ENCODE measurements at places on chromosomes 12 and 14.

DNA sequence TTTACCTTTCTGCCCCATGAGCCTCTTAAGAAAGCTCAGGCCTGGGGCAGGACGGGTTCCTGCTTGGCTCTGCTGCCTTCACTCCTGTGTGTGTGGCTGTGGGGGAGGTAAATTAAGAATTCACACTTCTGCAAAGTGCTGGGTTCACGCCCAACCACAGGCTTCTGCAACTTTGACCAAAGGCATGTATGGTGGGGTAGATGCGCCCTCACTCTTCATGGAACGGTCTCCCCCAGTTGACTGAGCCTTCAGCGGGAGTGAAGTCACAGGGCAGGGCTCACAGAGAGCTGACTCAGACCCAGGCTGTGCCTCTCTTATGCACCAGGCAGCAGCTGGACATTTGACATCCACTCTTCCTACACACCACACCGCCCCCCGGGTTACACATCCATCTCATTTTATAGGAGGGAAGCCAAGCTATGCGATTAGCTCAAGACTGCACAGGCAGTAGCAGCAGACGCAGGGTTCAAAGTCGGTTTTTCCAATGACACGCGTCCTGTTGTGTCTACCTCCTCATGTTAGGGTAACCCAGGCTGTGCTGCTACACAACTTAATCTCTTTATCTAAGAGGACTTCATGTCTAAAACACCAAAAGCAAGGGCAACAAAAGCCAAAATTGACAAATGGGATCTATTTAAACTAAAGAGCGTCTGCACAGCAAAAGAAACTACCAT, 15.4 kb upstream of the BCL11B start:
- no peak overlapping the region for H3K4me3 ChIP-seq
- H3K4me1 ChIP-seq: no peaks in the 10 kb centered on the region
- DNase-seq: no peak
- no peak overlapping the region for H3K27ac ChIP-seq
- peaks cover 2% of the 10 kb centered on the region for H3K27me3 ChIP-seq
- no peaks in the 10 kb centered on the region for H3K36me3 ChIP-seq

DNA sequence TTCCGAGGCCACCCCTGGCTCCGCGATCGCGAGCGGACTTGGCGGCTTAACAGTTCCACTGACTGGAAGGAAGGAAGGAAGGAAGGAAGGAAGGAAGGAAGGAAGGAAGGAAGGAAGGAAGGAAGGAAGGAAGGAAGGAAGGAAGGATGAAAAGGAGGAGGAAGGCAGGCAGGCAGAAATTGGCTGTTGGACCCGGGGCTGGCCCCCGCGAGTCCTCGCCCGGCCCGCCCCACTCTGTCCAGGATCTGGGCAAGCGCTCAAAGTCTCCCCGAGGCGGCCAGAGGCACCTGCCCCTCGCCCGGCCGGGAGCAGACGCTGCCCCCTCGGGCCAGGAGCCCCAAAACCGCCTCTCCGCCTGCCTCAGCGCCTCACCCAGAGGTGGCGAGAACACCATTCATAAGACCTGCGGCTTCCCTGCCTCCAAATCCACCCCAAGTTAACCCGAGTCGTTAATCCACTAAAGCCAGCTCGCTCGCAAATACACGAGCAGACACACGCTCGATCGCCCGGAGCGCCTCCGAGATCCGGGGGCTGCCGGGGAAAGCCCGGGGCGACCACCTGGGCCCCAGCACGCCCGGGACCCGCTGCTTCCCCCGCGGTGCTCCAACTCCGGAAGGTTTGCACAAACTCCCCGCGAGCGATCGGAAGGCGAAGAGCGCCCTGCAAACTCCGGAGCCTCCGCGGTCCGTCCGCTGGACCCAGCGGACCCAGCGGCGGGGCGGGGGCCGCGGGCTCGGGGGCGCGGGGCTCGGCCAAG, 844 bp downstream of the DPF3 start:
- H3K4me1 ChIP-seq: no peaks in the 10 kb centered on the region
- H3K27ac ChIP-seq: no peak overlapping the region
- peak; percentile 61 for DNase-seq
- H3K4me3 ChIP-seq: peak overlapping the region; percentile 55
- no peaks in the 10 kb centered on the region for H3K36me3 ChIP-seq

- H3K4me3 ChIP-seq: no peak overlapping the region
- H3K36me3 ChIP-seq: peaks cover 5% of the 10 kb centered on the region
- no peaks in the 10 kb centered on the region for H3K27me3 ChIP-seq
- H3K27ac ChIP-seq: no peak overlapping the region
Measured at GRCh38 chr12:63849106-63849620, 4.7 kb downstream of the SRGAP1 start.

DNA sequence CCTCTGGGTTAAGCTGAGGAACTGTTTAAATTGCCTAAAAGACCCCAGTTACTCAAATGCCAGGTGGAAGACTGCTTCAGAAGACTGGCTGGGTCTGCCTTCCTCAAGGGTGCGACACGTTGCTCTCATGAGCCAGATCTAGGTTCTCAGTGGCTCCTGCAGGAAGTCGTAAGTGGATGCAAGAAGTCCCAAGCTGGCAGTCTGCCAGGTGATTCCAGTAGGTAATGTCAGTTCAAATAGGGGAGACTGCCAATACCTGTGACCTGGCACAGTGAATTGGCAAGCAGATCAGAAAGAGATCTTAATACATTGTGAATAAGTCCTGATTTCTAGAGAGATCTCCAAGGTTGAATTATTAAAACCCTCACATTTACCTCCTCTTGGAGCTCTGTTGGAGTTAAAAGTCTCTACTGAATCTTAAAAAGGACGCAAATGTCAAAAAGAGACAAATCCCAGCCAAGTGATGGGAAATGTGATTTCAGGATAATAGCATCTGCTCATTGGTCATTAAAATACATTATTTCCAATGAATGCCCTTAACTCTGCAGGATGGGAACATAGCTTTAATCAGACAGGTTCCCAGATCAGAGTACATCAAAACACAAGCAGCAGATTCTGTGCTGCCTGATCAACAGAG, 98.8 kb upstream of the FRMD6 start:
- H3K36me3 ChIP-seq: peaks cover 11% of the 10 kb centered on the region
- H3K4me3 ChIP-seq: no peak overlapping the region
- H3K4me1 ChIP-seq: peaks cover 46% of the 10 kb centered on the region
- DNase-seq: peak; percentile 91
- H3K27me3 ChIP-seq: no peaks in the 10 kb centered on the region

DNA sequence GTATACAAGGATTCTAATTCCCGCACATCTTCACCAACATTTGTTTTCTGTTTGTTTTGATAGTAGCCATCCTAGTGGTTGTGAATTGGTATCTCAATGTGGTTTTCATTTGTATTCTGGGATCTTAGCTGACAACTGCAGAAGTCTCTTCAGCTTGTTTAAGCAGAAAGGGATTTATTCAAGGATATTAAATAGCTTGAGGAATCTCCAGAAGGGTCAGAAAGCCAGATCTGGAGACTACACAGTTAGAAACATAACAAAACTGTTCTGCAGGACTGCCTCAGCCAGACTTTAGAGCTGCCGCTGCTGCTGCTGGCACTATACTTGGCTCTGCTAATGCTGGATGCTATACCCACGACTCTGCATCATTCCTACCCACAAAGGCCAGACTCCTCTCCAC, 13.4 kb upstream of the CDKL1 start:
- DNase-seq: no peak
- no peaks in the 10 kb centered on the region for H3K4me1 ChIP-seq
- H3K27me3 ChIP-seq: no peaks in the 10 kb centered on the region
- H3K36me3 ChIP-seq: no peaks in the 10 kb centered on the region

GRCh38 chr12:63804746-63805145, 25.0 kb downstream of the RXYLT1 start:
- no peak overlapping the region for H3K27ac ChIP-seq
- no peaks in the 10 kb centered on the region for H3K4me1 ChIP-seq
- no peak for DNase-seq
- H3K4me3 ChIP-seq: no peak overlapping the region

DNA sequence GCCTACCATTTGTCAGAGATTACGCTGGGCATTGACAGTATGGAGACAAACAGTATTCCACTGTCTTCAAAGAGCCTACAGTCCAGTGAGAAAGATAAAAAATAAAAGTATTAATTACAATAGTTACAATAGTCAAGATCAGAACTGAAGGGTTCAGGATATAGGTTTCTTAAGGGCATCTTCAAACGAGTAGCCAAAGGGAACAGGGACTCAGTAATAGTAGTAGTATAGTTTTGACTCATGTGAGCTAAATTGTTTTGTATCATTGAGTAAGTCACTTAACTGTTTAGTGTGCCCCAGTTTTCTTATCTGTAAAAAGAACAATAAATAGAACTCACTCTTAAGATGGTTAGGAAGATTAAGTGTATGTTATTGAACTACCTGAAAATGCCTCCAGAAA, 123.6 kb downstream of the METTL25 start:
- H3K4me3 ChIP-seq: no peak overlapping the region
- DNase-seq: no peak
- H3K4me1 ChIP-seq: peaks cover 17% of the 10 kb centered on the region
- H3K36me3 ChIP-seq: no peaks in the 10 kb centered on the region
- H3K27ac ChIP-seq: no peak overlapping the region
- H3K27me3 ChIP-seq: no peaks in the 10 kb centered on the region

DNA sequence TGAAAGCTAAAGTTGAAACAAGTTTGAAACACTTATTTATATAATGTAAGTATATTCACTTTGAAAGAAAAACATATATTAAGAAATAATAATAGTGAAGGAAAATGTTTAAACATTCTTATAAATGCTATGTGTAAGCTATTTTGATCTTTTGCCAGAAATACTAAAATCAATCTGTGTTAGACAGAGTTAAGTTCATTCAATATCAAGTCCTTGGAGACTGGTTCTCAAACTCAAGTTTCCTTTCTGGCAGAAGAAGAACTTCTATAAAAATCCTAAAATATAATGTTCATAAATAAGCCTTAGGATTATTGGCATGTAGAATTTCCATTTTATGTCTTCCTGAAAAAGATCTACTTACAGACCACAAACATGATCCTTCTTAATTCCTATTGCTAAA, 45.3 kb downstream of the TAOK3 start:
- no peak overlapping the region for H3K4me3 ChIP-seq
- no peak for DNase-seq
- H3K27ac ChIP-seq: no peak overlapping the region
- H3K36me3 ChIP-seq: peaks cover 4% of the 10 kb centered on the region

GRCh38 chr12:116346222-116346621, 68.7 kb upstream of the MED13L start:
- no peaks in the 10 kb centered on the region for H3K36me3 ChIP-seq
- no peak overlapping the region for H3K27ac ChIP-seq
- H3K27me3 ChIP-seq: no peaks in the 10 kb centered on the region
- H3K4me1 ChIP-seq: peaks cover 8% of the 10 kb centered on the region
- DNase-seq: no peak

GRCh38 chr12:104596134-104596799, 139.5 kb downstream of the CHST11 start:
- peaks cover 7% of the 10 kb centered on the region for H3K4me1 ChIP-seq
- H3K36me3 ChIP-seq: no peaks in the 10 kb centered on the region
- no peaks in the 10 kb centered on the region for H3K27me3 ChIP-seq
- no peak overlapping the region for H3K4me3 ChIP-seq
- peak overlapping the region; percentile 17 for H3K27ac ChIP-seq

DNA sequence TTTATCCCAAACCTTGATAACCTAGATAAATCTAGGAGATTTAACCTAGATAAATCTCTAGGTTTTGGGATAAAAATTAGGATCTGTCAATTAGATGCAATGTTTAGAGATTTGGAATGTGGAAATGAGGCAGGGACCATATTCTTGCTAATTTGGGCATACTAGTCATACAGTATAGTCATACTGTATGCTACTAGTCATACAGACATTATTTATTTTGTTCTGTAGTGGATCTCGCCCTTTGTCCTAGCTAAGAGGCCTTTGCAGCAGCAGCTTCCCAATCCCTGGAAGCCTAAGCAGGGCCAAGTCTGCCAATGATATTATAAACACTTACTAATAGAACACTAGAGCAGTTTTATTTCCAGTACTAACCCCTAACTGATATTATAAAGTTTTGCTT, 136.4 kb downstream of the CEP128 start:
- no peaks in the 10 kb centered on the region for H3K27me3 ChIP-seq
- H3K36me3 ChIP-seq: no peaks in the 10 kb centered on the region
- no peak for DNase-seq
- H3K4me3 ChIP-seq: no peak overlapping the region
- no peak overlapping the region for H3K27ac ChIP-seq

GRCh38 chr12:108671110-108671509, 37.4 kb upstream of the SELPLG start:
- DNase-seq: no peak
- H3K36me3 ChIP-seq: peaks cover 47% of the 10 kb centered on the region
- no peaks in the 10 kb centered on the region for H3K4me1 ChIP-seq
- H3K27ac ChIP-seq: no peak overlapping the region
- no peaks in the 10 kb centered on the region for H3K27me3 ChIP-seq
- no peak overlapping the region for H3K4me3 ChIP-seq

DNA sequence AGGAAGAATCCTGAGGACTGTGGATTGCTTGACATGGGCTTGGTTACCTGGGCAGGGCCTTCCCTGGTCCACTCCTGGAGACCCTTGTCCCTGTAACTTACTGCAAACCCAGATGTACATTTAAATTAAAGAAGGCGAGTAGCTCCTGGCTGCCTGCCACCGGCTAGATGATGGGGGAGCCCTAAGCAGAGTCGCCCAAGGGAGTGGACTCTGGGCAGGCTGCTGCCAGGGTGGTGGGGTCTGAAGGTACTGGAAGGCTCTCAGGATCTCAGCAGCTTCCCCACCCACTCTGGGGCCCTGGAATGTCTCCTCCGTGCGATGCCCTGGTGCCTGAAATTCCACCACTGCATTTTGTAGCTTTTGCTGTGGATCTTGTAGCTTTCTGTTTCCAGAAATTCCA, 74.7 kb downstream of the FBXL14 start:
- no peaks in the 10 kb centered on the region for H3K36me3 ChIP-seq
- H3K4me1 ChIP-seq: peaks cover 23% of the 10 kb centered on the region
- peak overlapping the region; percentile 60 for H3K27ac ChIP-seq
- DNase-seq: peak; percentile 59
- no peaks in the 10 kb centered on the region for H3K27me3 ChIP-seq

DNA sequence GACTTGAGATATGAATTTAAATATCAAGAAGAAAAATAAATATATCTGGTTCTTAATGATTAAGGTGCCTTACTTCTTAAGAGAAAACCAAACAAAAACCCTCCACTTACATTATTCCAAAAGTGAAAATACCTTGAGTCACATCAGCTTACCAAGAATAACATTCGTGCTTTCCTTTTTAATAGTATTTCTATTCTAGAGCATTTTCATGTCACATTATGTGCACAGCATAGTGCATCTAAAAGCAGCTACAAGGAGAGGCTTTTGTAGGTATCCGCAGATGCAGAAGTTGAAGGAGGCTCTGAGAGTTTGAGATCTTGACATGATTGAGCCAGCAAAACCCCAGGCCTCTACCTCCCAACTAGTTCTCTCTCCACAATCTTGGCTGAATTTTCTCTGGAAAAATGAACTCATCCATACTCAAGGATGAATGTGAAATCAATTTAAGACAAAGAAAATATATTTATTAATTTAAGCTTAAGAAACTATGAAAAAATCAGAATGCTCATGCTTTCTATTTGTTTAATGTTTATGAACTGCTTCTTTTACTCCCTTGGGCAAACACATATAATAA, 275.0 kb downstream of the AKAP6 start:
- no peak for DNase-seq
- H3K4me1 ChIP-seq: peaks cover 11% of the 10 kb centered on the region
- no peaks in the 10 kb centered on the region for H3K27me3 ChIP-seq
